ENCODE measurements at places on chromosomes 7 and 10. TPM values are rescaled to one million over a fixed set of nuclear protein-coding genes. Genes with fewer than 3 reads are reported as not detected.

GRCh38 chr10:75803816-75804552, 372.6 kb downstream of the LRMDA start:
- DNase-seq = no peak

- DNase-seq = no peak
Measured at GRCh38 chr10:48653944-48654698, 30.6 kb upstream of the WDFY4 start.

GRCh38 chr10:90779548-90779947, 78.3 kb downstream of the HTR7 start:
- DNase-seq = peak; percentile 26

DNA sequence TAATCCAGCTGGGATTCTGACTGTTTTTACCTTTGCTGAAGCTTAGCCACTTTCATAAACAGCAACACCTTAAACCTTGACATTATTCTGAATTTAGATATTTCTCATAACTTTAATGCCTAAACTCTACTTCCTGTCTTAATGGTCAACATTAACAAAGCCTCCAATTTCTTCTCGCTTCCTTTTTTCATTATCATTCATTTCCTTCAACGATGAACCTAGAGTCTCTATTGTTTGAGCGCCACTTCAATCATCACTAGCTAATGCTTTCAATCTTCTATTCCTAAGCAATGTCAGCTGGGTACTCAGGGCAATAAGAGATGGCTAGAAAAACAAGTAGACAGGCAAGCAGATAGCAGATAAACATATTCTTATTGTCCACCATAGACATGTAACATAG, 96.6 kb upstream of the TMEM196 start:
- DNase-seq = no peak

DNA sequence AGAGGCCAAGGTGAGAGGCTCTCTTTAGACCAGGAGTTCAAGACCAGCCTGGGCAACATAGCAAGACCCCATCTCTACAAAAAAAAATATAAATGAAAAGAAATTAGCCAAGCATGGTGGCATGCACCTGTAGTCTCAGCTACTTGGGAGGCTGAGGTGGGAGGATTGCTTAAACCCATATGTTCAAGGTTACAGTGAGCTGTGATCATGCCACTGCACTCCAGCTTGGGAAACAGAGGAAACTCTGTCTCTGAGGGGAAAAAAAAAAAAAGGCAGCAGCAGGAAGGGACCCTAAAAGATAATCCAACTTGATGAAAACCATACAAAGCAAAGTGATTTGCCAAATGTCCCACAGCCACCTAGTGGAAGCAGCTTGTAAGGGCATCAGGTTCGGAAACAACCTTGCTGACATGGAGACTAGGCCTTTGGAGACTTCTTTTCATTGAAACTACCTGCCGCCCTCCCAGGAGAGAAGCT, 15.6 kb upstream of the PBLD start:
- peak; percentile 81 for DNase-seq

DNA sequence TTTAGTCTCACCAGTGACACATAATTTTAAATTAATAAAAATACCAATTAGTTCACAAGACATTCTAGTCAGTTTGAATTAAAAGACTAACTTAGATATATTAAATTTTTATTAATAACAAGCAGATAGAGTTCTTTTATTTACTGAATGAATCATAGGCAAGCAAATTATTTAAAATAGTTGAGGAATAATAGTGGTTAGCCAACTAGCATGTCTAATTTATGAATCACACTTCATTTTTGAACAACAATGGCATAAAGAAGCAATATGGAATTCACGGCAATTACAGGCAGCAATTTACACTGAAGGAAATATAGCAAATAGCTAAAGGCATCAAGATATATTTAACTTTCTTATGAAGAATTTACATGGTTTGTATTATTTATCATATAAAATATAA, 187.0 kb upstream of the SLC26A5 start:
- DNase-seq = no peak

- DNase-seq = no peak
Measured at GRCh38 chr7:42395607-42396006, 158.6 kb upstream of the GLI3 start.

DNA sequence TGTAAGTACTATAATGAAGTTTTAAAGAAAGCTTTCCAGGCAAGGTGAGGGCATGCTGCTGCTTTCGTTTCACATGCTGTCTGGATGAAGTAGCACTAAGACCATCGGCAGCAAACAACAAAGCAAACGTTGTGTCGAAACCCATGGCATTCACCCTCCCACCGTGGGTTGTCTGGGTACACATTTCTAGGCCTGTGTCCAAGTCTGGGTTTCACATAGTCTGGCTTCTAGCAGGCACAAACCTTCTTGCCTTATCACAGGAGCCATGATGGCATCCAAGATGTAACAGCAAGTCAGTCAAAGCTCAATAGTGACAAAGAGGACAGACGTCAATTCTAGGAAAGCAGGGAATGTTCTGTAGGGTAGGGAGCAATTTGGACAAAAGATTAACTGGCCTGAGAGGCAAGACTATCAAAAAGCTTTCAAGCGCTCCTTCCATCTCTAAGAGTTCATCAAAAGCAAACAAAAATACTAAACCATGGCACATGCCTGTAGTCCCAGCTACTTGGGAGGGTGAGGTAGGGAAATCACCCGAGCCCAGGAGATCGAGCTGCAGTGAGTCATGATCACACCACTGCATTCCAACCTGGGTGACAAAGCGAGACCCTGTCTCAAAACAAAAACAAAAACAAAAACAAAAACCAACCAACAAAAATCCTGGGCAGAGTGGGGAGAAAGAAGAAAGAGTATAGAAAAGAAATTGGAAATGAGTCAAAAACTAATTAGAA, 42.7 kb downstream of the PAXIP1 start:
- DNase-seq = no peak

DNA sequence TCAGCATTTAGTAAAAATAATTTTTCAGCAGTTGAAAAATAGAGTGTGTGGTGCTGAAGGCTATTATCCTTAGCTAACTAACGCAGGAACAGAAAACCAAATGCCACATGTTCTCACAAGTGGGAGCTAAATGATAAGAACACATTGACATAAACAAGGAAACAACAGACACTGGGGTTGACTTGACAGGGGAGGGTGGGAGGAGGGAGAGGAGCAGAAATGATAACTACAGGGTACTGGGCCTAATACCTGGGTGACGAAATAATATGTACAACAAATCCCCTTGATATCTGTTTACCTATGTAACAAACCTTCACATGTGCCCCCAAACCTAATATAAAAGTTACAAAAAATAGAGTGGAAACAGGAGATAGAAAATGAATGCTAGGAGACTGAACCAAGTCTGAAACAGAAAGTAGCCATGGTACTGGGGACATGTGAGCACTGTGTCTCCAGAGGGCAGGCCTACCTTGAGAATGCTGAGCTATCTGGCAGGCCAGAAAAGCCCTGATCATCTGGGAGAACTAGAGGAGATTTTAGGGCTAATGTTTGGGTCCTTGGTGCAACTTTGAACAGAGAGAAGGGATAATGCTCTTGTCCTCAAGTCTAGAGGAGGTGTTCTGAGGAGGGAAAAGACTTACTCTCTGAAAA, 4.7 kb upstream of the EFCAB10 start:
- no peak for DNase-seq

- DNase-seq = no peak
Measured at GRCh38 chr10:130429809-130430208, 293.6 kb downstream of the GLRX3 start.

DNA sequence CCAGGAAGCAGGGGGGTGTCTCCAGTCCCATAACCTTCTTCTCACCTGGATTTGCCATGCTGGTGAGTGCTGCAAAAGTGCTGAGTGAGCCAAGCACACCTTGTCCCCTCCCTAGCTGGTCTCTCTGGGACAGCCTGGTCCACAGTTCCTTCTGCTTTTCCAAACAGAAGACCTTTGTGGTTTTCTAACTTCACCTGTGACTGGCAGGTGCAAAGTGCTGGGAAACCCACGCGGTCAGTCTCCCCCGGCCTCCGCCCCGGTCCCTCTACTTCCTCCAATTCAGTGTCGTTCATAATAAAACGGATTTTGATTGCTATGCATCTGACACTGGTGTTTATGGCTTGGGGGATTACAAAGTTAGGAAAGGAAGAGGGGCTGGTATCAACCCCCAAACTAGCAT, 37.1 kb downstream of the RBAK start:
- DNase-seq = no peak

DNA sequence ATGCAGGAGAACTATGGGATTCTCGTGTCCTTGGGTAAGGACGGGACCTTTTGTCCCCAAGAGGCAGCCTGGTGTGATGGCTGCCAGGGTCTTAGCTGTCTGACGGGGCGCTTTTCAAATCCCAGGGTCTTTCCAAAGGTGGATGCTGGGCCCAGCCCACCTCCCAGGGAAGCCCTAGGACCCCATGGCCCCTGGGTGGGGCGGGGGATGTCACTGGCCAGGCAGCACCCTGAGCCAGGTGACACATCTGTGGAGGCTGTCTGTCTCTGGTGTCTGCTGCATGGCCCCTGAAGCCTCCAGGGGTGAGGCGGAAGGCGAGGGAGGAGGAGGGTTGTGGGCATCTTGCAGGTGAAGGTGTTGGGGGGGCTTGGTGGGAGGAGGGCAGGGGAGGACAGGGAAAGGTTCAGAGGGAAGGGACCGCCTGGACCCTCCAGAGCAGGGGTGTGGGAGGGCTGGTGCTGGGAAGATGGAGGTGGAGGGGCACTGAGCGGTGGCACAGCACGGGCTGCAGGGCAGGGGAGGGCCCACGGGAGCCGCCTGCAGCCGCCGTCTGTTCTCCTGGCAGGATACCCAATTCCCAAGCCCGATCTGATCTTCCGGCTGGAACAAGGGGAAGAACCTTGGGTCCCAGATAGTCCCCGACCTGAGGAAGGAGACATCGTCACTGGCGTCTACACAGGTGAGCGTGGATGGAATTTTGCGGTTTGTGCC, 7.0 kb downstream of the ZNF316 start:
- DNase-seq = no peak

- DNase-seq = no peak
Measured at GRCh38 chr7:35257251-35258124, 3.6 kb upstream of the TBX20 start.

DNA sequence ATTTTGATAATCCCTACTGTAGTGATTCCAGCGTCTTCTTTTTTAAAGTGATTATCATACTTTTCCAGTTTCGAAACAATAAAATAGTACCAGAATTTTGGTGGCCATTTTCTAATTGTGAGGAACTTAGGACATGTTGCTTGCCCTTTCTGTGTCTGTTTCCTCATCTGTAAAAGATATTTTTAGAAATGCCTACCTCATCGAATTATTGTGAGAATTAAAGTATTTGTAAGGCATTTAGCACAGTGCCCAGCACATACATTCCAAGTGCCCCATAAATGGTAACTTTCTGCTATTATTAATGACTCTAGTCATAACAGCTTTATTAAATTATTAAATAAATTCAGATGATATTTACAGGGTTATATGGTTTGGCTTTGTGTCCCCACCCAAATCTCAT, 3.7 kb downstream of the CFAP69 start:
- DNase-seq = no peak

GRCh38 chr7:4177001-4177400, 505.1 kb upstream of the FOXK1 start:
- no peak for DNase-seq

DNA sequence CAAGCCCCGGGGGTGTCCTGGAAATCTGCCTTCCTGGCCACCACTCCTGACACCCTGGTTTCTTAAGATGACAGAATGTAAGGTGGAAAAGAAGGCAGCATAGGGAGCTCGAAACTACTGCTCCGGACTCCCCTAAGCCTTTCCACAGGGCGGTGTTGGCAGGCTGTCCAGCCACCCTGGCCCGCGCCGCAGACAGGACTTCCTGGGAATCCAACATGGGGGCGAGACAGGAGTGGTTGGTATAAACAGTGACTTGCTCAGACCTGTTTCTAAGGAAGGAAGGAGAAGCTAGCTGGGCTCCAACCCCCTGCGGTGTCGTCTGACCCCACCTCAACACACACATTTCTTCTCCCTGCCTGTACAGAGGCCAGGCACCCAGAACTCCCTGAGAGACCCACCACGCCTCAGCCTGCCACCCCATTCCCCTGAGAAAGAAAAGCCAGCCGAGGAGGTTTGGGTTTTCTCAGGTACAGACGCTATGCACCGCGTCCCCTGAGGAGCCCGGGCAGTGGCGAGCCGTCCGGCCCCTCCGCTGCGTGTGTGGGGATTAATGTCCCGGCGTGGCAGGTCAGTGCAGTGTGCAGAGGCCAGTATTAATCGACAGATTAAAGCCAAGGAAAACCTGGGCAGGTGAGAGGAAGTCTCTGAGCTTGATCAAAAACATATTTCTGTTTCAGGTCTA, 349.6 kb upstream of the MKI67 start:
- no peak for DNase-seq

- DNase-seq = no peak
Measured at GRCh38 chr7:155481764-155482163, 23.8 kb downstream of the EN2 start.

The EXOC6 gene
- 35.0 TPM for total RNA-seq

The PHTF2 gene
- total RNA-seq = 36.6 TPM

The AHR gene
- total RNA-seq = 11.8 TPM

The LBX1 gene
- not detected for total RNA-seq
